ENCODE measurements at places on chromosomes 5 and 9.

GRCh38 chr5:34047774-34048572 is 5.0 kb upstream of the C1QTNF3 start:
- no peak for DNase-seq

GRCh38 chr5:115920171-115920725 is 42.0 kb upstream of the LVRN start:
- DNase-seq = no peak

DNA sequence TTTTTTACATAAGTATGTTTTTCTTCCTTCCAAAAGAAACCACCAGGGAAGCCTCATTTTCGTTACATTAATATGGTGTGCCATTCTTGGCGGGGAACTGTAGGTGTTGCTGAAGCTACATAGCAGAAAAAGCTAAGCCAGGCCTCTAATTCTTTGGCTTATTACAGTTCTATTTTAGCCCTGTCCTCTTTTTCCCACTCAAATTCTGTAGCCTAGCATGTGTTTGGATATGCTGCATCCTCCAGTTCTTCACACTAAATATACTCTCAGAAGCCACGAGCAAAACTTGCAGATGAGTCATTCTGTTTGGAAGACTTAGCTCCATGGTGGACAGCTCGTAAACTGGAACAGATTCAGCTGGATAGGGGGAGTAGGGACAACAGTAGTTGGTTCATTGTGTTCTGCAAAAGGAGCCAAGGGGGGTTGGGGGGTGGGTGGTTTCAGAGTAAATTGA is 369.4 kb downstream of the TMEM161B start:
- no peak for DNase-seq

- no peak for DNase-seq
Observed at GRCh38 chr9:35682051-35682450, 7.7 kb downstream of the TPM2 start.

DNA sequence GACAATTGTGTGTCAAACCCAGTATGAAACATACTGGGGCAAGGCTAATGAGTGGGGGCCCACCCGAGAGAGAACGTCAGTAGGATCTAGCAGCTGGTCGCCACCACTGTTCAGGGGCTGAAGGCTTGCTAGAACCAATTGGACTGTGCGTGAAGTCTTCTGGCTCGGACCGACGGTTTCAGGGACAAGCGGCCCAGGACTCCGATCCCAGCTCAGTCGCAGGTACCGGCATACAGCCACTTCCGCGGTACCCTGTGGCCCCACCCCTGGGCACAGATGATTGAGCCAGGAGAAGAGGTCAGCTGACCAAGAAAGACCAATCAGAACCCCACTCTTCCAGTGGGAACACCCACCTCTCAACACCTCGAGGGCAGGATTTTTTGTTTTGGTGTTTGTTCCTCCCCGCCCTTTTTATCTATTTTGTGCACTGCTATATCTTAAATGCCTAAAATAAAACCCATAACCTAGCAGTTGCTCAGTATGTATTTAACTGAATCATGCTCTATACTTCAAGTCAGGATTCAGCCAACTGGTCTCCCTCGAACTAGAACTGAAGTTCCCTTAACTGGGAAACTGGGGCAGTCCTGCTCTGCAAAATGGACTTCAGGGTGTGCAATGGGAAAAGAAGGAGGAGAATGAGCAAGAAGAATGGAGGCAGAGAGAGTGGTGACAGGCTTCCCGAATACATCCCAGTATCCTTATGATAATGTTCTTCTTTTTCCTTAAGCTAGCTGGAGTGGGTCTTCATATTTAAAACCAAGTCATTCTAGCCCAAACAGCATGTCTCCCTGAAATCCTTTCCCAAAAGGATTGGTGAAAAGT is 21.1 kb upstream of the CPEB4 start:
- DNase-seq = no peak

DNA sequence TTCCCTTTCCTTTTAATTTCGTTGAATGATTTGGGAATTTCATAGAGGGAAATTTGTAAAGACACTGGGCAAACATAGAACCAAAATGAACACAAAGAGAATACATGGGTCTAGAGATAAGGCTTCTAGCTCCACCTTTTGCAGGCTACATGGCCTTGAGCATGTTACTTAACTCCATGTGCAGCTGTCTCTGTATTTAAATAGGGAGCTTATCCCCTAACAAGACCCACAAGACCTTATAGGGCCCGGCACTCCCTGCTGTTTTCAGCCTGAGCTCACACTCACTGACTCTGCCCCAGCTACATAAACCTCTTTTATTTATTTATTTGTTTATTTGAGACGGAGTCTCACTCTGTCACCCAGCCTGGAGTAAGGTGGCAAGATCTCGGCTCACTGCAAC is 30.6 kb upstream of the TLE1 start:
- no peak for DNase-seq

- no peak for DNase-seq
Observed at GRCh38 chr5:178117923-178118701, 4.8 kb downstream of the N4BP3 start.

DNA sequence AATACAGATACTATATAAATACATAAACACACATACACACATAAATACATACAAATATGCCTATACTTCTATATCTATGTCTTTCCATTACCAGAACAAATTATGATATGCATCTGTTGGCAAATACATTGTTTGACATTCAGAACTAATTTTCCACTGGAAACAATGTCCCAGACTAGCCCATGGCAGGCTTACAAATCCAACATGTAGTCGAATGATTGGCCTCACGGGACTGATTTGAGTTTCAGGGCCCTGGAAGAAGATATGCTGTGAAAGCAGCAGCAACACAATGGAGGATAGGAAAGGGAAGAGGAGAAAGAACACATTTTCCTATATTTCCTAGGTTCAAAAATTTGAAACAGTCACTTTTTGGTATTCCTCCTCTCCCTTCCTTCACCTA is 881.1 kb upstream of the DMAC1 start:
- no peak for DNase-seq

DNA sequence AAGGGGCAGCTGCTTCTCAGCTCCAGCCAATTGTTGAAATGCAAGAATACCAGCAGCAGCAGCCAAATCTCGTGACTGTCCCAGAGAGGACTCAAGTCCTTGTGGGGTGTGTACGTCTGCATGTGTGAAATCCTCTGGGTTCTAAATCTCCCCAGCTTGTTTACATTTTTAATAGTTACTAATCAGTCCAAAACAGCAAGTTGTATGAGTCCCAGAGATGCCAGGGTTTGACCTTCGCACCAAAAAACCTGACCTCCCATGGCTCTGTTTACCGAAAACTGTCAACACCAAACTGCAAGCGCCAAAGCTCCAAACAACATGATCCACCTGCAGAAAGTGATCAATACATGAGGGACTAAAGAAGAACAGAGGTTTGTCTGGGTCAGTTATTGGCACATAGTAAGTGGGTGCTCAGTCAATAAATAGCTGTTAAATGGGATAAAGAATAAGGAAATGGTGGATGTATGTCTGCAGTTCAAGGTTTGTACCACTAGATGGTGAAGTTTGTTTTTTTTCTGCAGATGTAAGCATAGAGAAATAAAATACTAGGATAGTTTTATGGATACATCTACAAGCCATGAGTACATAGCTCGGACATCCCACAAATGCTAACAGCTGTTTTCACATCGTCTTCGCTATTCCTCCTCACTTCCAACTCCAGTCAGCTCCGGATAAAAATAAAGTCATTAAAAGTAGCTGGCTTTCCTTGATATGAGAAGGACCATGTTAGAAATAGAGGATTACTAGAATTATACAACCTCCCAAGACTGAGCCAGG is 85.3 kb upstream of the ADRB2 start:
- no peak for DNase-seq

GRCh38 chr5:74239261-74239660 is 401.3 kb downstream of the ENC1 start:
- DNase-seq = no peak

GRCh38 chr9:112111461-112111860 is 63.6 kb downstream of the SUSD1 start:
- no peak for DNase-seq

- DNase-seq = no peak
Observed at GRCh38 chr5:150624334-150625163, 15.9 kb upstream of the SYNPO start.

DNA sequence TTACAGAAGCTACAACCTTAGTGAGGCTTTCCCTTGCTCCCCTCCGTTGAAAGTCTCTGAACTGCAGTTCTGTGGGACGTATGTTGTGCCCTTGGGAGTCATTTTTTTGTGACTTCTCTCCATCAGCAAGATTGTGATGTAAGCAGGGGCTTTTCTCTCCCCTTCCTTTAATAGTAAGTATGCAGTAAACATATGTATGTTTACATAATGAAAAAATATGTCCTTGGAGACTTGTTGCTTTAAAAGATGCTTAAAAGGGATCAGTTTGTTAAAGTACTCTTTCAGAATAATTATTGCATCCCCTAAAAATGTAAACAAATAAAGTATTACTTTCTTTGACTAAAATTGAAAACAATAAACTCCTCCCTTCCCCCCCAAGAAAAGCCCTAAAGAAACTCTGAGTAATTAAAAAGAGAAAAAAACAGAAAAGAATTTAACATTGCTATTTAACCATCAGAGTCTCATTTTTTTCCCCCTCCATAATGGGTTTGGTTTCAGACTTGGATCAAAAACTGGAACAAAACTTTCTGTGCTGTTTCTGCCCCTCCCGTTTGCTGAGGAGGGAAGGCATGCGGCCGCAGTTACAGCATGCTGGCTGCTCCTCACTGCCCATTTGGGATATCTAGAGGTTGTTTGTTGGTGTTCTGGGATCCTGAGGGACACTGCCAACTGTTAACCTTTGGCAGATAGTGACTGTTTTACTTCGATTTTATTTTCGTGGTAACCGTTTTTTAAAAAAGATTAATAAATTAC is 40.2 kb downstream of the TRIO start:
- no peak for DNase-seq

GRCh38 chr5:135551593-135552447 is 16.1 kb upstream of the NEUROG1 start:
- peak; percentile 79 for DNase-seq

DNA sequence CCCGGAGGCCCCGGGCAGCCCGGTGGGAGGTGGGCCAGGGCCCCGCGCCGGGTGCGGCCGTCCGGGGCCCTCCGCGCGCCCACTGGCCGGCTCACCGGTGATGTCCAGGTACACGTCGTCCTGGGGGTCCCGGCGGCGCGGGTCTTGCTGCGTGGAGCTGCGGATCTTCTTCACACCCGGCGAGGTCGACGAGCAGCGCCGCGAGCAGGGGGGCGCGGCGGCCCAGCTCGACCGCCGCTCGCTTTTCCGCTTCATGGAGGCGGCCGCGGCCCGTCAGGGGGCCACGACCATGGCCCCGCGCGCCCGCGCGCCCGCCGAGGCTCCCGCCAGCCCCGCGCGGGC is 548 bp downstream of the CDC14B start:
- peak; percentile 65 for DNase-seq
